ENCODE measurements at places on chromosomes 12 and 14. TPM values are rescaled to one million over a fixed set of nuclear protein-coding genes. Genes with fewer than 3 reads are reported as not detected.

Gene LRRIQ1
- under 0.01 TPM for total RNA-seq

Gene FAM216A
- 14.9 TPM for total RNA-seq

Gene IRAK3
- 7.4 TPM for total RNA-seq

Gene GPRC5D
- total RNA-seq: not detected

Gene SYCP3
- total RNA-seq: 0.26 TPM

Gene SMCO3
- total RNA-seq: 0.17 TPM

Gene ZNF10
- 12.1 TPM for total RNA-seq

Gene SLC10A1
- total RNA-seq: not detected

DNA sequence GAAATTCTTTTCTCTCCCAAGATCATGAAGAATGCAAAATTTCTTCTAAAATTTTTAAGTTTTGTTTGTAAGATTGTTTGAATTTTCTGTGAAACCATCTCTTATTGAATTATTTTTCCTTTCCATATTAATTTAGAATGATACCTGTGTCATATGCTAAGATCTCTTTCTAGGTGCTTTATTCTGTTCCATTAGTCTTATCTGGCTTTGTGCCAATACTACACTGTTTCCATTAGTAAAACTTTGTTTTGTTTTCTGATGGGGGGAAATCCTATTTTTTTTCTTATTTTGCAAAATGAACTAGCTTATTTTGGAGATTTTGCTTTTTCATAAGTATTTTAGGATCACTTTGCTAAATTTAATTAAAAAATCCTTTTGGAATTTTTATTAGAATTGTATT lies 193.9 kb downstream of the FUT8 start:
- no peaks in the 10 kb centered on the region for H3K27me3 ChIP-seq
- no peak overlapping the region for H3K4me3 ChIP-seq
- no peak overlapping the region for H3K27ac ChIP-seq
- no peaks in the 10 kb centered on the region for H3K36me3 ChIP-seq
- no peaks in the 10 kb centered on the region for H3K4me1 ChIP-seq
- DNase-seq: no peak

GRCh38 chr12:95742586-95742985 lies 48.0 kb downstream of the NTN4 start:
- peaks cover 2% of the 10 kb centered on the region for H3K27me3 ChIP-seq
- no peaks in the 10 kb centered on the region for H3K36me3 ChIP-seq
- H3K4me1 ChIP-seq: no peaks in the 10 kb centered on the region
- no peak overlapping the region for H3K4me3 ChIP-seq
- H3K27ac ChIP-seq: no peak overlapping the region

DNA sequence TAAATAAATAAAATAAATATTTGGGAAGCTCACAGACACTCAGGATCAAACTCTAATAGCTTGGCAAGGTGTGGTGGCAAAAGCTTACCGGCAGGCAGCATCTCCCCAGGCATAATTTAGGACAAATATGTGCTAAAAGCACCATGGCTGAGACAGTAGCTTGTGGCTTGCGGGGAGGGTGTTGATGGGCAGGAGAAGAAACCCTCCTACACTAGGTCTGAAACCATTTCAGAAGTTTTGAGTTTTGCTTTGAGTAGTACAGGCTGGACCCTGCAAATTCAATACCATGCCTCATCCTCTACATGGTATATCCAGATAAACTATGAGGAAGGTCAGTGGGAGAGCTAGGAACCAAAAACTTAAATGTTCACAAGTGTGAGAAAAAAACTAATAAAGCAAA lies 33.1 kb downstream of the MAP3K9 start:
- no peak for DNase-seq
- H3K4me1 ChIP-seq: no peaks in the 10 kb centered on the region
- H3K36me3 ChIP-seq: no peaks in the 10 kb centered on the region
- H3K4me3 ChIP-seq: no peak overlapping the region
- no peaks in the 10 kb centered on the region for H3K27me3 ChIP-seq
- H3K27ac ChIP-seq: no peak overlapping the region

DNA sequence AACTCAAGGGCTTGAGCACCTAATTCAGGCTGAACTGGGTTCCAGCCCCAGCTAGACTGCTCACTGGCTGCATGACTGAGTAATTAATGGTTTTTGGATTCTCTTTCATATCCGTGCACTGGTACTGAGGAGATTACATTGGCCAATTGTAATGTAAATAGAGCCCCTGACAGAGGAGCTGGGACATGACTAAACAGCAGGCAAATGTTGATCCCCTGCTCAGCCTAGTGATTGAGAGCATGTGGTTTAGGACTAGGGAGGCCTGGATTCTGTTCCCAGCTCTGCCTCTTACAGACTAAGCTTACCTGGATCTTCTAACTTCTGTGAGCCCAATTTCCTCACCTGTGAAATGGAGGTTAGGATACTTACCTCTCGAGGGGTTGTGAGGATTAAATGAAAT lies 204.3 kb downstream of the ESR2 start:
- H3K27ac ChIP-seq: no peak overlapping the region
- H3K36me3 ChIP-seq: no peaks in the 10 kb centered on the region
- no peaks in the 10 kb centered on the region for H3K27me3 ChIP-seq

GRCh38 chr14:68603533-68604360 lies 189.1 kb downstream of the ZFP36L1 start:
- no peak overlapping the region for H3K27ac ChIP-seq
- H3K4me1 ChIP-seq: peaks cover 15% of the 10 kb centered on the region
- no peak for DNase-seq
- no peaks in the 10 kb centered on the region for H3K36me3 ChIP-seq

DNA sequence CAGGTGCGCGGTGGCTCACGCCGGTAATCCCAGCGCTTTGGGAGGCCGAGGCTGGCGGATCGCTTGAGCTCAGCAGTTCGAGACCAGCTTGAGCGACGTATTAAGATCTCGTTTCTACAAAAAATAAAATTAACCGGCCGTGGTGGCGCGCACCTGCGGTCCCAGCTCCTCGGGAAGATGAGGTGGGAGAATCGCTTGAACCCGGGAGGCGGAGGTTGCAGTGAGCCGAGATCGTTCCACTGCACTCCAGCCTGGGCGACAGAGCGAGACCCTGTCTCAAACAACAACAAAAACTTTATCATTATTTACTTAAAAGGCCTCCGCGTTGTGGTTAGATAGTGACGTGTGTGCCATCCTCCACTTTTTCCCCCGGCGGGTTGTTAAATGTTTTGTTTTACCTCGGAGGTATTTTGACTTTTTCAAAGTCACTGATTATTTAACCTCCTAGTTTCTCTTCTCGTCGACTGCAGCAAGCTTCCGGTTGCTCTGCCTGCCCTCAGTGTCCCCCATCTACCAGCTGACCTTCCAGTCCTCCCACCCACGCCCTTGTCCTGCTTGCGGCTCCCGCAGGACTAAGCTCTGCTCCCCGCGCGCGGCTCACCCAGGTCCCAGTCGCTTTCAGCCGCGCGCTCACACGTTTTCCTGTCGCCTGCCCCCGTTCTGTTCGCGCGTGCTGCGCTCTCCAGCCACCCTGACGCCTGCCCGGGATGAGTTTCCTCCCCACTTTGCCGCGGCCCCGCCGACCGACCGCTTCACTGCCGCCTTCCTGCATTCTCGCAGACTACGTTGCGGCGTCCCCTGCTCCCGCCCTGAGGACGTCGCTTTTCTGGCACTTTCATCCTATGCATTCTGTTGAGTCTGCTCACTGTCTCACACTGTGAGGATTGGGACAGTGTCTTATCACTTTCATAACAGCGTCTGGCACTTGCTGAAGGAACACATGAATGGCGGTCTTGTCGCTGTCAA lies 1.2 kb upstream of the SCAF11 start:
- peak overlapping the region; percentile 86 for H3K27ac ChIP-seq
- peaks cover 4% of the 10 kb centered on the region for H3K4me1 ChIP-seq
- H3K4me3 ChIP-seq: peak overlapping the region; percentile 63
- DNase-seq: peak; percentile 54
- H3K36me3 ChIP-seq: no peaks in the 10 kb centered on the region

GRCh38 chr14:78141590-78141989 lies 28.6 kb upstream of the NRXN3 start:
- peaks cover 2% of the 10 kb centered on the region for H3K4me1 ChIP-seq
- H3K27me3 ChIP-seq: no peaks in the 10 kb centered on the region
- DNase-seq: no peak
- H3K4me3 ChIP-seq: no peak overlapping the region

DNA sequence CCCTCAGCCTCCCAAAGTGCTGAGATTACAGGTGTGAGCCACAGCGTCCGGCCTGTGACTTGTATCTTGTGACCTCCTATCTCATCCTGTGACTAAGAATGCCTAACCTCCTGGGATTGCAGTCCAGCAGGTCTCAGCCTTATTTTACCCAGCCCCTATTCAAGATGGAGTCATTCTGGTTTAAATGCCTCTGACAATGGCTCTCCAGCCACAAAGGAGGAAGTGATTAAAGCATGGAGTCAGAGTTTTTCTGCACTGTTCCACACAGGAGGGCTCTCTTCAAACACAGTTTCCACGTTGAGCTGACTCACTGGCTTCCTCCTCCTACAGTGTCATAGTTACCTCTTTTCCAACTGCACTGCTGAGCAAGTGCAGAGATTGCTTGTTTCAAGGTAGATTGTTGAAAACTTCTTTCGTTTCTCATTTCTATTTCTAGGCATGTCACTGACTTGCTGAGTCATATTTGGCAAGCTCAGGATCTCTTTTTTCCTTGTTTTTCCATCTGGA lies 383.8 kb downstream of the PCNX1 start:
- H3K4me3 ChIP-seq: no peak overlapping the region
- H3K4me1 ChIP-seq: no peaks in the 10 kb centered on the region
- no peaks in the 10 kb centered on the region for H3K27me3 ChIP-seq
- H3K27ac ChIP-seq: no peak overlapping the region
- DNase-seq: peak; percentile 54

DNA sequence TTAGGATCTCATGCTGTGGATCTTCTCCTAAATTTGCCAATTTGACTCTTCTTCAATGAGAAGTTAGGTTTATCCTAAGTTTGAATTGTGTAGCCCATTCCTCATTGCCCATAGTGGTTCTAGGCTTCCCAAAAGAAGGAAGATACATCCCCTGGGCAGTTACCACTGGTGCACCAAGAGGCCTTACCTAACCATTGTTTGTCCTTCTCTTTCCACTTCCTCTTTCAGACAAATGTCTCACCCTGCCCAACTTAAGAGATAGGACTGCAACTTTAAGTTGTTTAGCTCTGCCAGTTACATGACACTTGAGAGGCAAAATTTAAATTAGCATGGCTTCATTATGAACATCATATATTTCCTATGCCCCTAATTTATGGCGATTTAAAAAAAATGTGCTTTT lies 9.4 kb upstream of the KCNH3 start:
- no peaks in the 10 kb centered on the region for H3K27me3 ChIP-seq
- no peak overlapping the region for H3K27ac ChIP-seq
- H3K4me1 ChIP-seq: no peaks in the 10 kb centered on the region

DNA sequence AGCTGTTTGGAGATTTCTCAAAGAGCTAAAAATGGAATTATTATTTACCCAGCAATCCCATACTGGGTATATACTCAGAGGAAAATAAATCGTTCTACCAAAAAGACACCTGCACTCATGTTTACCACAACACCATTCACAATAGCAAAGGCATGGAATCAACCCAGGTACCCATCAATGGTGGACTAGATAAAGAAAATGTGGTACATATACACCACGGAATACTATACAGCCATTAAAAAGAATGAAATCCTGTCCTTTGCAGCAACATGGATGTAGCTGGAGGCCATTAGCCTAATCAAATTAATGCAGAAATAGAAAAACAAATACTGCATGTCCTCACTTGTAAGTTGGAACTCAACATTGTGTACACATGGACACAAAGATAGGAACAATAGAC lies 37.9 kb downstream of the WBP11 start:
- H3K4me3 ChIP-seq: no peak overlapping the region
- H3K36me3 ChIP-seq: no peaks in the 10 kb centered on the region
- no peaks in the 10 kb centered on the region for H3K4me1 ChIP-seq
- no peak for DNase-seq

GRCh38 chr14:77184396-77185092 lies 2.9 kb downstream of the TMEM63C start:
- no peaks in the 10 kb centered on the region for H3K4me1 ChIP-seq
- no peak for DNase-seq
- H3K36me3 ChIP-seq: no peaks in the 10 kb centered on the region
- peaks cover 19% of the 10 kb centered on the region for H3K27me3 ChIP-seq
- no peak overlapping the region for H3K27ac ChIP-seq
- H3K4me3 ChIP-seq: no peak overlapping the region

DNA sequence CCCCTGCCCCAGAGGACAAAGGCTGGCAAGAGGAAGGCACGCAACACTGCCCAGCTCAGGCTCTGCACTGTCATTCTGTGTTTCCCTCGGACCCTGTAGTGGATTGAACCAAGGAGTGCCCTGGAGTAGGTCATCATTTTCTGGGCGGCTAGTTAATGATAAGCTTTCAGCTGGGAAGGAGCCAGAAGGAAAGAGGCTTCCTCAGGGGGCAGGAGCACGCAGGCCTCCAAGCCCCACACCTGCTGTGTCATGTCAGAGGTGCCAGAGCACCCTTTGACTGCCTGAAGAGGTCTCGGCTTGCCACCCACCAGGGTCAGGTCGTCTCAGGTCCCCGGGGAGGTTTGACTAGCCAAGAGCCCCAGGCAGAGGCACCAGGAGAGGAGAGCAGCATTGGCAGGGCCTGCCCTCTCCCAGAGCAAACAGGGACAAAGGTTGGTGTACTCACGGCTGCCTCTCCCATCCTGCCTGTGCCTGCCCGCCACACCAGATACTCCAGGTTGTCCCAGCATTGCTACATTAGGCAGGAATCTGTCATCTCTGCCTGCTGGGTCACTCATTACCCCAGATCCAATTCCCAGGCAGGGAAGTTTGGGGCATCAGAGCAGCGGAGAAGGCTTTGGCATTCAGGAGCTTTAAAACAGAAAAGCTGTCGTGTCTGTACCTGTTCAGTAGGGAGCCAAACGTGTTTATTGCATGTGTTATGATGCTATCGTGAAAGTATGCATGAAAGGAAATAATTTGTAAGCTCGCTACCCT lies 33.5 kb upstream of the ATP2A2 start:
- H3K36me3 ChIP-seq: no peaks in the 10 kb centered on the region
- no peaks in the 10 kb centered on the region for H3K4me1 ChIP-seq
- H3K27ac ChIP-seq: no peak overlapping the region
- H3K4me3 ChIP-seq: no peak overlapping the region

DNA sequence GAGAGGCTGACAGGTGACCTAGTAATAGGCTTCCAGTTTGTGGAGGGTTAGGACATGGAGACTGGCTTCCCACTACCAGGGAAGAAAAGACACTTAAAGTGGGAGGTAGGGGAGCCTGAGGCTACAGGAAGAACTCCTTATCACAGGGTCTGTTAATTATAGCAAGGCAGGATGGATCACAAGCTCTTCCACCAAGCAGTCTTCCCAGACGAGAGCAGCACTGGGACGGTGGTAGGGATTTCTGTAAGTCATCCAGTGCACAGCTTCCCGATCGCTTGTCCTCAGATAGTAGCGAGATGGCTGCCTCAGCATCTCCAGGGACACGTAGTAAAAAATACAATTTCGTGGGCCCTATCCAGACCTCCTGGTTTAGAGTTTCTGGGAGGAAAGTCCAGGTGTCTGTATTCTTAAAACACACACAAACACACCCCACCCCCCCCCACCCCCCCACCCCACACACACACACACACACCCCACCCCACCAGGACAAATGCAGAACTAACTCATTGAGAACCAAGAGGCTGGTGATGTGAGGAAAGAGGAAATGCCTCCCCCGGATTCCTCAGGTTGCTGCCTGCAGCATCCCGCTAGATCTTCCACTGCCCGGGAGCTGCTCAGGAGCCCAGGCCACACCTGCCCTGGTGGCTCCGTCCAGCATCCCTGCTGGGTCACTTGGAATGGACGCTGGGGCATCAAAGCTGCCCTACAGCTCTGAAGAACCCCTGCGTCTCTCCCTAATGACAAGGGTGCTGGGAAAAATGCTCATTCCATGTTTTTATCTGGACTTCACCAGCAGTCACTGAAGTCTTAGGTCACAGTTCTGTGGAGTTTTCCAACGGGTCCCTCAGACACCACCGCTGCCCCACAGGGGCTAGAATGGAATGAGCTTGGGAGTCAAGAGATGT lies 307.2 kb downstream of the CACNA1C start:
- no peaks in the 10 kb centered on the region for H3K36me3 ChIP-seq
- DNase-seq: no peak
- H3K27me3 ChIP-seq: no peaks in the 10 kb centered on the region
- no peak overlapping the region for H3K4me3 ChIP-seq

Data from fibroblast of lung (primary cell).